Body of pancreas (tissue), 4 donors: ENCODE measurements at places on chromosomes 7 and 10.

DNA sequence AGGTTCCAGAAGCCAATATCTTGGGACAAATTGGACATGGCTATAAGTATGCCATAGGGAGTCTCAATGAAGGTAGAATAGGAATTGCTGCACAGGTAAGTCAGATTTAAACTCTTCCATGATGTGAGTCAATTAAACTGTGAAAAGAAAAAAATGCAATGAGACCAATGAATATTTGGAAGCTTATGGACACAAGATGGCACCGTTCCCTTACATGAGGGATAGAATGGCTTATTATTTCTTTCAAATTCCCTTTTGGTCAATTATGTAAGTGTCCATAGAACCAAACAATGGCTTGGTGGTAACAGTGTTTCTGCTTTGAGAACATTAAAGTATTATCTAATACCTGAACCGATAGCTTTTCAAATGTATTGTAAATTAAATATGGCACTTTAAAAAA, 35.6 kb downstream of the ACADSB start:
- DNase-seq = no peak
- no peak overlapping the region for H3K4me3 ChIP-seq
- no peaks in the 10 kb centered on the region for H3K4me1 ChIP-seq
- no peaks in the 10 kb centered on the region for H3K27me3 ChIP-seq

- no peaks in the 10 kb centered on the region for H3K4me1 ChIP-seq
- DNase-seq = no peak
These were observed 42.7 kb upstream of the PITRM1 start for GRCh38 chr10:3215153-3215775.

GRCh38 chr7:105799677-105800076, 76.7 kb downstream of the ATXN7L1 start:
- no peaks in the 10 kb centered on the region for H3K36me3 ChIP-seq
- H3K4me1 ChIP-seq = peaks cover 16% of the 10 kb centered on the region
- no peak overlapping the region for H3K4me3 ChIP-seq
- no peak overlapping the region for H3K27ac ChIP-seq
- H3K27me3 ChIP-seq = no peaks in the 10 kb centered on the region
- no peak for DNase-seq

GRCh38 chr7:84533182-84533581, 338.6 kb upstream of the SEMA3A start:
- H3K4me1 ChIP-seq = peaks cover 14% of the 10 kb centered on the region
- H3K27ac ChIP-seq = no peak overlapping the region
- H3K27me3 ChIP-seq = no peaks in the 10 kb centered on the region
- DNase-seq = no peak

GRCh38 chr7:96481796-96482195, 159.9 kb upstream of the SLC25A13 start:
- H3K27ac ChIP-seq = no peak overlapping the region
- H3K4me3 ChIP-seq = no peak overlapping the region
- DNase-seq = no peak
- H3K27me3 ChIP-seq = no peaks in the 10 kb centered on the region

DNA sequence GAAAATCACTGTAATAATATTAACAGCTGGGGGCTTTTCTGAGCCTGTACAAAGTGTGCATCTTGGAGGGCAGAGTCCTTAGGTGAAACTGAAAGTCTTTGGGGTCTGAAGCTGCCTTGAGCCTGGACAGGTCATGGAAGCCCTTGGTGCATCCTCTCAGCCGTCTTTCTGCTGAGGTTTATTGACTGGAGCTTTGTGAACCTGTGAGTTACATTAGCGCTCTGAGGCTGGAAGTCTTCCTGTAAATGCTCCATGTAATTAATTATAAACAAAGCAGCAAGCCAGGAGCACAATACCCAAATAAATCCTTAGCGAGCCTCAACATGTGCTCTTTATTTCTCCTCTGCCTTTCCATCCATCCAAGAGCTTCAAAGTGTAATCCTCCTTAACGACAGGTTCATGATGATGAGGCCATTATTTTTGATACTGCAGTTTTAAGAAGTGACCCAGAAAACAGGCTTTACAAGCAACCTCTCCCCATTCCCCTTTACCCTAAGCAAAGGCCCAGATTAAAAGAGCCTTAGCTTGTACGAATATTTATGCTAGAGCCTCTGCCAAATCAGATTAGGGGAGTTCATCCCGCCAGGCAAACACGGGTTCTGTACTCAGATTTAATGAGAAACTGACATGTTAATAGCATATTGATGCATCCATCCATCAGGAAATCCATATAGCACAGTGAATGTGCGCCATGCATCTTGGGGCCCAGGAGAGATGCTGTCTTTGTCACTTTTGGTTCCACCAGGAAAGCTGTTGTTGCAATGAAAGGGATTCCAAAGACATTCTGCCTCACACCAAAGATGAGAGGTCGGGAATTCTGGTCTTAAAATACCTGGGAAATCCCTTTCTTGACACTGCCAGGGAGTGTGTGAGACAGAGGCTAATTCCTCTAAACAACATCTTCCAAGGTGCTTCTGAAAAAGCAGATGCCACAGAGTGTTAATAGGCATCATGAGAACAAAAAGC, 118.1 kb downstream of the ANLN start:
- no peaks in the 10 kb centered on the region for H3K4me1 ChIP-seq
- H3K36me3 ChIP-seq = no peaks in the 10 kb centered on the region
- H3K27ac ChIP-seq = no peak overlapping the region
- no peaks in the 10 kb centered on the region for H3K27me3 ChIP-seq
- H3K4me3 ChIP-seq = no peak overlapping the region

DNA sequence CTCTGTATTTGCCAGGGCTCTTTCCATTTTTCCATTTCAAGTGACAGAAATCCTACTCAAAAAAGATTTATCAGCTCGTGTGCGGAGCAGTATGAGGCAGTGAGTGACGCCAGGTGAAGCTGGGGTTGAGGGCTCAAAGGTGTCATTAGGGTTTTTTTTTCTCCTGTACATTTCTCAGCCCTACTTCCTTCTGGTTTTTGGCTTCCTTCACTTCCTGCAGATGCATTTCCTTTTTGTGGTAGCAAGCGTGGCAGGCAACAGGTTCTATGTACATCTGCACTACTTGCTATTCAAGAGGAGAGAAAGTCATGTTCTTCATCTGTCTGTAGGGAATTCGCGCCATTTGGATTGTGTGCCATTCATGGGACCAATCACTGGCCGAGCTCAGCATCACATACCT, 52.8 kb upstream of the AOAH start:
- no peaks in the 10 kb centered on the region for H3K36me3 ChIP-seq
- no peaks in the 10 kb centered on the region for H3K4me1 ChIP-seq
- no peak for DNase-seq
- no peak overlapping the region for H3K27ac ChIP-seq
- H3K4me3 ChIP-seq = no peak overlapping the region
- H3K27me3 ChIP-seq = no peaks in the 10 kb centered on the region

DNA sequence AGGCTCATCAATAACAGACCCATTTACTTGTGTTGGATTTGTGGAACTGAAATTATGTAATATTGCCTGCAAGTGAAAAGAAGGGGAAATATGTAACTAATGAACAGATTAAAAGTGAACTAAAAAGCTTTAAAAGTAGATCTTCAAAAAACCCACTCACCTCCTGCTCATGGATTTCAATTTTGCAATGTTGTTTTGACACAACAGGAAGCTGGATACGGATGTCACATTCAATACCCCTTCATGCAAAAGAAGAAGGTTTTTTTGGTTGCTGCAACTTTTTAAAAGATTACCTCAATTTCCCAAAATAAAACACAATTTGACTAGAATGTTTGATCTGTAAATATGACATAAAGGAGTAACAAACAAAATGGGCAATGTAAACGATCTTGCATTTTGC, 3.3 kb downstream of the MKI67 start:
- no peaks in the 10 kb centered on the region for H3K36me3 ChIP-seq
- no peak overlapping the region for H3K27ac ChIP-seq
- H3K27me3 ChIP-seq = peaks cover 5% of the 10 kb centered on the region

DNA sequence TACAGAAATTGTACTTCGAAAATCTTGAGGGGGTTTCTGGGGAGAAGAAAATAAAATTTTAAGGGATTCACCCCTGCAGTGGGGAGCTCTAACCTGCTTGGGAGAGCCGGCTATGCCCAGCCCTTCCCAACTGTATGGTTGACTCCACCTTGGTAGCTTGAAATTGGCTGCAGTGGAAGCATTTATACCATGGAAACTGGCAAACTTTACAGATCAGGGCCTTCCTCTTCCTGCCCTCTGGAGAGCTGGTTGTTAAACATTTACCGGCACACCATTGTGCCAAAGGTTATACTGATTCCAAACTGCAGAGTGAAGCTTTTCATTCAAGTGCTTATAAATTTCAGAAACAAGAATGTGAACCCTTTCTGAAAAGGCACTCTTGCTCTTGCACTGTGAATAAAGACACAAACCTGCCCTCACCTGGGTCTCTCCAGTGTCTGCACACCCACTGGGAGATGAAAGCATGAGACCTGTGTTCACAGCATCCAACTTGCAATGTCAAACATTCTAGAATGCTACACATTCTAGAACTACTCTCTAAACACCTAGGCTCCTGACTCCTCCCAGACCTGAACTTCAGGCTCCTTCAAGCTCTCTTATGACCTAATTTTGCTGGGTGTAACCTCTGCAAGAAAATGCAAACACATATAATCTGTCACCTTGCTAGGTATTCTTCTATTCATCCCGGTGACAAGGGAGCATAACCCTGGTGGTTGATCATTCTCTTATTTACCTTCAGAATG, 44.7 kb downstream of the ABLIM1 start:
- no peaks in the 10 kb centered on the region for H3K36me3 ChIP-seq
- H3K27ac ChIP-seq = peak overlapping the region; percentile 75
- H3K4me1 ChIP-seq = peaks cover 44% of the 10 kb centered on the region
- H3K4me3 ChIP-seq = no peak overlapping the region

DNA sequence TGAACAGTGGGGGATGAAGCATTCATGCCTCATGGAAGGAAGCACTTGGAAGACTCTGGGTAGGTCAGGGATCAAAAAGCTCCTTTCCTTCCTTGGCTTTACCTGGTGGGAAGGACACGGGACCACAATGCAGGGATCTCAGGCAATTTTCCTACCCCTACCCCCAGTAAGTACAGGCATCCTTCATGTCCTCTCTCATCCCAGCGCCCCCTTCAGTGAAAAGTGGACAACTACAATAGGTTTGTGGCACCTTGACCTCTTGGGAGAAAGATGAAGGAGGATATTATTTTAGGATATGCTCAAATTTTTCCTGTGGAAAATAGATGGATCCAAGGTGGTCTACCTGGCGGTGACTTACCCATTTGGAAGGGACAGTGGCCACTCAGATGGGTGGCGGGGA, 16.5 kb downstream of the AFAP1L2 start:
- H3K4me3 ChIP-seq = no peak overlapping the region
- DNase-seq = no peak
- H3K27ac ChIP-seq = no peak overlapping the region
- H3K27me3 ChIP-seq = no peaks in the 10 kb centered on the region
- no peaks in the 10 kb centered on the region for H3K36me3 ChIP-seq

GRCh38 chr10:106980495-106981451, 183.7 kb downstream of the SORCS1 start:
- no peak for DNase-seq
- H3K4me1 ChIP-seq = peaks cover 4% of the 10 kb centered on the region
- H3K27me3 ChIP-seq = no peaks in the 10 kb centered on the region
- no peaks in the 10 kb centered on the region for H3K36me3 ChIP-seq

- H3K36me3 ChIP-seq = no peaks in the 10 kb centered on the region
- no peaks in the 10 kb centered on the region for H3K27me3 ChIP-seq
- DNase-seq = no peak
- H3K27ac ChIP-seq = peak overlapping the region; percentile 56
These were observed 140.0 kb upstream of the PHYHIPL start for GRCh38 chr10:59036311-59037017.

DNA sequence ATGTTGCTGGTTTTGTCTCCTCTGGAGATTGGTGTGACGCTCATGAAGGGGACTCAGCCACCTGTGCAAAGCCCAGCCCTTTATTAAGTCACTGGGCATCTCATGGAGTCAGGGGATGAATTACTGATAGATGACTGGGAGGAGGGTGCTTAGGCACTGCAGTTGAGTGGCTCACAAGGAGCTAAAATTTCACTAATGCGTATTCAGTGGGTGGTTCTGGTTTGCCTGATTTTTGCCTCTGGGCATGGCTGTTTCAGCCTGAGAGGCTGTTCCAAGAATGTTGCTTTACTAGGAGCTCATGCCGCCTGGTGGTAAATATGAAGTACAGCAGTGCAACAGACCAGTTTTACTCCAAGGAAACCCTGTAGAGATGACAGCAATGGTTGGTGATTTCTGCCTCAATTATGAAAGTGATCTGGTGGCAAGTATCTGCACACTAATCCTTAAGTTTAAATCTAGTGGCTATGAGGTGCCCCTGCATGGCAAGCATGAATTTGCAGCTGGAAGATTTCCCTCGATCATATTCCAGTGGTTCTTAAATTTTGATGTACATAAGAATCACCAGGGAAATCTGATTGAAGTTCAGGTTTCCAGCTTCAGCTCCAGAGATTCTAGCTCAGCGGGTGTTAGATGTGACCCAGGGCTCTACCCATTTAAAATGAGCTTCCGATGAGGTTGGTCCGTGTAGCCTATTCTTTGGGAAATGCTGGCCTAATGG, 19.9 kb downstream of the ACTA2 start:
- no peaks in the 10 kb centered on the region for H3K27me3 ChIP-seq
- no peak overlapping the region for H3K4me3 ChIP-seq
- peak; percentile 53 for DNase-seq
- peaks cover 12% of the 10 kb centered on the region for H3K4me1 ChIP-seq

GRCh38 chr7:133629701-133630100, 376.8 kb downstream of the EXOC4 start:
- no peaks in the 10 kb centered on the region for H3K27me3 ChIP-seq
- H3K36me3 ChIP-seq = no peaks in the 10 kb centered on the region
- no peak for DNase-seq
- H3K4me3 ChIP-seq = no peak overlapping the region
- H3K27ac ChIP-seq = no peak overlapping the region
- H3K4me1 ChIP-seq = no peaks in the 10 kb centered on the region

DNA sequence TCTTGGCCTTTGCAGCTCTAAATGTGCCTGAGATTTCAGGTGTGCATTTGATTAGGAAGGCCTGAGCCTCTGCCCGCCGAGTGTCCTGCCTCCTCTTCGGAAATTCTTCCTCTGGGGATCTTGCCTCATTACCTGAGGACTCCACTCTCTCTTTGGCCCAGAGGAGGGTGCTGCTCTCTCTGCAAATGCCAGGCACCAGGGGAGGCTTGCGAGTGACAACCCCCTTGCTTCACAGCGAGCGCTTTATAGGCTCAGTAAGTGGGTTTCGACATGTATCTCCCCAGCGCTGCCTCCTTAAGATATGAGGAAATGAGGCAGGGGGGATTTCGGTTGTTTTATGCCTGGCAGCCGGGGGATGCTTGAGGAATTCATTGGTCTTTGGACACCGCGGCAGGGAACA, 423.9 kb downstream of the GLRX3 start:
- H3K27ac ChIP-seq = no peak overlapping the region
- no peak for DNase-seq
- no peaks in the 10 kb centered on the region for H3K4me1 ChIP-seq
- no peaks in the 10 kb centered on the region for H3K27me3 ChIP-seq
- no peak overlapping the region for H3K4me3 ChIP-seq

- no peaks in the 10 kb centered on the region for H3K36me3 ChIP-seq
- no peak overlapping the region for H3K4me3 ChIP-seq
- H3K4me1 ChIP-seq = no peaks in the 10 kb centered on the region
- no peaks in the 10 kb centered on the region for H3K27me3 ChIP-seq
- DNase-seq = no peak
These were observed 81.0 kb downstream of the SAMD9 start for GRCh38 chr7:93036807-93037206.
